ENCODE measurements at places on chromosomes 7 and 10.

DNA sequence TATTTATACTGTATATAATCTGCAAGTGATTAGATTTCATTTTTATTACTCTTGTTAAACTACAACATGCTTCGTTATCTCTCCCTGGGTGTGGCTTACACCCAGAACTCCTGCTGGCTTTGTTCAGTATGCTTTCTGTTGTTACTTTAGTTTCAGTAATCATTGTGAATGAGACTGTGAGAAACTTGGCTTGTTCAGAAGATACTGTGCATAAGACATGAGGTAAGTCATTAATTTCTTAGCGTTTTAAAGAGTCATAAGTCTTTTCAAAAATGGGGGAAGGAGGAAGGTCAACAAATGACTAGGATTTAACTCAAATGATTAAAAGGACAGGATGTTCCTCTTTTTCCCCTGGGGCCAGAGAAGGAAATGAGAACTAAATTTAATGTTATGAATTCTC lies 11.6 kb upstream of the ADD3 start:
- no peak for DNase-seq

- no peak for DNase-seq
Observed at GRCh38 chr7:30879139-30880124, 32.2 kb upstream of the AQP1 start.

- no peak for DNase-seq
Observed at GRCh38 chr7:35450456-35451214, 196.7 kb upstream of the TBX20 start.

- DNase-seq = no peak
Observed at GRCh38 chr7:71278257-71278656, 146.3 kb downstream of the GALNT17 start.

- no peak for DNase-seq
Observed at GRCh38 chr10:3467052-3467951, 294.7 kb upstream of the PITRM1 start.

DNA sequence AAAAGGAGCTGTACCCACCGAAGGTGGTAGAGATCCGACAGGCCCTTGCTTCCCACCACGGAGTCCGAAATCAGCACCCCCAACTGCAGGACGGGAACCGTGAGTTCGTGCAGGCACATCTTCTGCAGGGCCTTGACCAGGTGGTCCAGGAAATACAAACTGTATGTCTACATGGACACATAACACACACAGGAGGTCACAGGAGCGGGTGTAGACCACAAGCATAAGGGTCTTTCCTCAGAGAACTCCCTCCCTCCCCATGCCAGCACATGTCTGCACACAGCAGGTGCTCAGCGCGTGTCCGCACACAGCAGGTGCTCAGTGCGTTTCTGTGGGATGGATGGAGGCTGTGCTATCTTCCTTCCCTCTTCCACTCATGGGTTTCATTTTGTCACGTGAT lies 69.7 kb downstream of the CFAP46 start:
- no peak for DNase-seq

GRCh38 chr10:106925191-106925590 lies 239.3 kb downstream of the SORCS1 start:
- DNase-seq = no peak

DNA sequence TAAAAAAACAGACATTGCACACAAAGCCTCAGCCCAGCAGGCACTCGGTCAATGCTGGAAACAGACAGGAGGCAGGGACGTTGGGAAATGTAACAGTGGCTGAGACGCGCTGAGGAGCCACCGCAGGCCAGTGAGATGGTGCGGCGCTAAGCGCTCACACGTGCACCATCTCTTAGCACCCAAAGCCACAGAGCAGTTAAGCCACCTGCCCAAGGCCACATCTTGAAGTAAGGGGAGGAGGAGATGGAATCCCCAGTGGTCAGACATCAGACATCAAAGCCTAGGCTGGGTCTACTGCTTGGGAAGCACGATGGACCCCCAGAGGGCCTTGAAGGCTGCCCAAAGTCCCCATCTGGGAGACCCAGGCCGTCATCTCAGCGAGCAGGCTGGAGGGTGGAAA lies 15.6 kb downstream of the LAT2 start:
- no peak for DNase-seq

GRCh38 chr10:70250961-70251680 lies 17.9 kb upstream of the PPA1 start:
- no peak for DNase-seq

- no peak for DNase-seq
Observed at GRCh38 chr7:150325110-150325611, 1.8 kb upstream of the ACTR3C start.

DNA sequence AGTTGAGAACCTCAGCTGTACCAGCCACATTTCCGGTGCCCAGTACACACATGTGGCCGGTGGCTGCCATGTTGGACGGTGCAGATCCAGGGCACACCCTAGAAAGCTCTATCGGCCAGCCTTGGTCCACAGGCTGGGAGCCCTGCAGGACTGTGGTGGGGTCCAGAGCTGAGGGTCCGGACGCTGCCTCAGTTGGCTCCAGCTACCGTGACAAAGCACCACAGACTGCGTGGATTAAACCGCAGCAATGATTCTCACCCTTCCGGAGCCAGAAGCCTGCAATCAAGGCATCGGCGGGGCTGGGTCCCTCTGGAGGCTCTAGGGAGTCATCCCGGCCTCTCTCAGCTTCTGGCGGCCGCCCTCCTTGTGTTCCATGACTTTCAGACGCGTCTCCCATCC lies 50.1 kb downstream of the PDGFA start:
- no peak for DNase-seq
